Activated CD4-positive, alpha-beta memory T cell treated with anti-CD3 and anti-CD28 coated beads, Interleukin-2, amount 10 ng/mL, durations not matched to agents 7 days and 5 days (primary cell): ENCODE measurements at places on chromosomes 12 and 14. TPM values are rescaled to one million over a fixed set of nuclear protein-coding genes. Genes with fewer than 3 reads are reported as not detected.

GRIN2B gene
- not detected for total RNA-seq

ZCCHC8 gene
- 46.6 TPM for total RNA-seq

DGLUCY gene
- 115 TPM for total RNA-seq

LRP1-AS gene
- not detected for total RNA-seq

- no peak for DNase-seq
- H3K4me1 ChIP-seq: peaks cover 16% of the 10 kb centered on the region
- H3K27me3 ChIP-seq: peaks cover 50% of the 10 kb centered on the region
- no peak overlapping the region for H3K27ac ChIP-seq
- H3K4me3 ChIP-seq: no peak overlapping the region
Observed at GRCh38 chr14:74567646-74568379, 44.2 kb downstream of the LTBP2 start.

GRCh38 chr12:55385891-55386290, 14.4 kb upstream of the OR6C65 start:
- no peak for DNase-seq
- H3K4me3 ChIP-seq: no peak overlapping the region
- no peak overlapping the region for H3K27ac ChIP-seq

DNA sequence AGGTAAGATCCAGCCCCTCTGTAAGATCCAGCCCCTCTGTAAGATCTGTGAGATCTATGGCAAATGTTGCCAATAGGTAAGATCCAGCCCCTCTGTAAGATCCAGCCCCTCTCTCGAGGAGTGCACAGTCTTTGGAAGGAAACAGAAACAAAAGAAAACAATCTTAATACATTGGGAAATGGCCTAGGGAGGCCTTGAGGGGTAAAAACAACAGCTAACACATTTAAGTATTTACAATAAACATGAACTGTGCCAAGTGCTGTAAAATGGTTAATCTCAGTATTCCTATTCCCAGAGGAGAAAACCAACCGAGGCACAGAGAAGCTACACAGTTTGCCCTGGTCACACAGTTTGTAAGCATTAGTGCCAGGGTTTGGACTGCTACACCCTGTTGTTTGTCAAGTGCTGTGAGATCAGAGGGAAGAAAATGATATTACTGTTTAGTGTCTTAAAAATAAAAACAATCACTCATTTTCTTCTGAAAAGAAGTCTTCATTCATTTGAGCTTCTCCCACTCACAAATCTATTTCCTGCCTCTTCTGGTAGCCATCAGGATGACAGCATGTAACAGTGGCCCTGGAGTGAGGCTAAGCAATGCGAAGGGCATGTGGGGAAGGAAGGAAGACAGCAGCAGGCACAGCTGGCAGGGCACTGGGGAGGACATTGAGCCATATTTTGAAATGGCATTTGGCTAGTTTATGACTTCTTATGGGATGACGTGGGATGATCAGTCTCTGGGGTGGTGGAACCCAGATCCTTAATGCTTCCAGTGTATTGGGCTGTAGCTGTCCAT, 118.7 kb upstream of the PTPRQ start:
- no peaks in the 10 kb centered on the region for H3K4me1 ChIP-seq
- H3K27me3 ChIP-seq: no peaks in the 10 kb centered on the region
- H3K4me3 ChIP-seq: no peak overlapping the region

- no peaks in the 10 kb centered on the region for H3K36me3 ChIP-seq
- H3K4me1 ChIP-seq: no peaks in the 10 kb centered on the region
- H3K4me3 ChIP-seq: no peak overlapping the region
- no peak for DNase-seq
Observed at GRCh38 chr12:47591795-47592194, 114.0 kb downstream of the RPAP3 start.

DNA sequence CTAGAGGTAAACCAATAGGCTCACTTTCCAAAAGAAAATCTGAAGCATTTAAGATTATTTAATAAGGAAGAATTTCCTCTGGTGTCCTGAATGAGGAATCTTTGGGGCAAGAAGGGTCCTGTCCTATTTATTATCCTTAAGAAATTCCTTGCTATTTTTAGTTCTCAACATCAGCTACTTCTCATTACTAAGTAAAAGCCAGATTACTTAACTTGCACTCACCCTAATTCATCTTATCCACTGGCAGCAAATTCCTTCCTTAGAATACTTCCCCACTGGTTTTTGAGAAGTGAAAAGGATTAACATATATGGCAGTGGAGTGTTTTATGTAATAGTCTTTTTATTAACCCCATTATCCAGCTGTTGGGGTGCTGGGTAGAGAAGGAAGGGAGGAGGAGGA, 767.7 kb downstream of the DIO2 start:
- no peak overlapping the region for H3K27ac ChIP-seq
- H3K27me3 ChIP-seq: no peaks in the 10 kb centered on the region
- H3K36me3 ChIP-seq: no peaks in the 10 kb centered on the region
- no peak overlapping the region for H3K4me3 ChIP-seq
- DNase-seq: no peak

DNA sequence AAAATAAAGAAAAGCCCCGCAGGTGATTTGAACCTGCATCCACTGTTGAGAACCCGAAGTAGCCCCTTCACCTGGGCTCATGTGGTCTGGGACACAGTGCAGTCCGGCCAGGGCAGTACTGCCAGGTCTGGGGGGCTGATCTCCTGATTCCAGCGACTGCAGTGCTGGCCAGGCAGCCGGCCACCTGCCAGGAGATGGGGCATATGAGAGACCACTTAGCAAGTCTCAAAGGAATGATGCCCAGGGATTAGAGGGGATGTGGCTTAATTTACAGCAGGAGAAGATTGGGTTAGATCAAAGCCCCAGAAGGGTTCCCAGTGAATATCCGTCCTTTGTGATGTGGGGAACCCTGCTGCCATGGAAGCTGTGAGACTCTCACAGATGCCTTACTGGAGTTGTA, 113.3 kb downstream of the PRMT8 start:
- peaks cover 3% of the 10 kb centered on the region for H3K36me3 ChIP-seq
- DNase-seq: no peak
- H3K27me3 ChIP-seq: peaks cover 4% of the 10 kb centered on the region
- no peak overlapping the region for H3K27ac ChIP-seq

DNA sequence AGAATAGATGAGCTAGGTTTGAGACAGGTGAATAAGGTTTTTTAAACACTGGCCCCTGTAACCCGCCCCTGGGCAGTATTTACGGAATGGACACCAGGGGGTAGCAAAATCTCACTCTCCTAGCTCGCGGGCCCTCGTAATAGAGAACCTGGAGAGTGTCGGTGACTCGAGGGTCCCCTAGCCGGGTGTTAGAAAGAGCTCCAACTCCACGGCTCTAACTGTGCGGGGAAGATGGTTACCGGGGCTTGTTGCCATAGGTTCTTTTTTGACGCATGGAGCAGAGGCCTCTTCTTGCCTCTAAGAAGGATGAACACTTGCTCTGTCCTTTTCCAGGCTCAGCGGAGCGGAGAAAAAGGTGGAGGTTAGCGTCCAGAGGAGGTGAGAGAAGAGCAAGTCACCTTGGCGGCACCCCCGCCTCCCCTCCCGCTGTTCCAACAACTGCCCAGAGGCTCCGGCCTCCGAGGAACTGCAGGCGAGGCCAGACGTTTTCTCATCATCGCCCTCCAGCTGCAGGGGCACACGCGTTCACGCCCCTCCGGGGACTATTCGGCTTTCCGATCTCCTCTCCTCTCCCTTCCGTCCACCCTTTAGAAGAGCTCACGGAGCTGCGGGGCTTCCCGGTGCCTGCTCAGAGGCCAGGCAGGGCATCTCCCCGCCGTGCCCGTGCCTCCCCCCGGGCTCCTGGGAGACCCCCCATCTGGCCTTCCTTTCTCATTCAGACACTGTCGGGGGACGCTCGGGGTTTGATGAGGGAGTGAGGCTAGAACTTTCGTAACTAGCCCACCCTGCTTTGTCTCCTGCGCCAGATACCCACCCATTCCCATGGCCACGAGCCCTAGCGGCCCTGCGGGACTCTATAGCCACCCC, 1.4 kb upstream of the ARHGEF40 start:
- H3K27me3 ChIP-seq: peaks cover 80% of the 10 kb centered on the region
- peaks cover 39% of the 10 kb centered on the region for H3K4me1 ChIP-seq
- H3K36me3 ChIP-seq: peaks cover 2% of the 10 kb centered on the region
- H3K4me3 ChIP-seq: peak overlapping the region; percentile 10
- DNase-seq: peak; percentile 45
- H3K27ac ChIP-seq: no peak overlapping the region

DNA sequence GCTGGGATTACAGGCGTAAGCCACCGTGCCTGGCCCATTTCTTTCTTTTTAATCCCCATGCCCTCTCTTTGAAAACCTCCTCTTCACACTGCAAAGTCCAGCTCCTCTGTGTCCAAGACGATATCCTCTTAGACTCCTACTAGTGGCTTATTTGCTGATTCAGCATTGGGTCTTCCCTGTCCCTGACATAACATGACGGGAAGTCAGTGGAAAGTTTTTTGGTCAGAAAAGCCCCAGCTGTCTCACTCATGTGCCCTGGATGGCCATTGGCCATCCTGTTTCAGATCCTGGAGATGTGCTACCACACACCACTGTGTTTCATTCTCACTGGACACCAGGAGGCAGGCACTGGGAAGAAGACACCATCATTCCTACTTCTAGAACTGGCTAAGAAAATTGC, 102.6 kb upstream of the MED13L start:
- no peak overlapping the region for H3K4me3 ChIP-seq
- H3K27me3 ChIP-seq: peaks cover 8% of the 10 kb centered on the region
- H3K4me1 ChIP-seq: peaks cover 7% of the 10 kb centered on the region
- no peaks in the 10 kb centered on the region for H3K36me3 ChIP-seq

DNA sequence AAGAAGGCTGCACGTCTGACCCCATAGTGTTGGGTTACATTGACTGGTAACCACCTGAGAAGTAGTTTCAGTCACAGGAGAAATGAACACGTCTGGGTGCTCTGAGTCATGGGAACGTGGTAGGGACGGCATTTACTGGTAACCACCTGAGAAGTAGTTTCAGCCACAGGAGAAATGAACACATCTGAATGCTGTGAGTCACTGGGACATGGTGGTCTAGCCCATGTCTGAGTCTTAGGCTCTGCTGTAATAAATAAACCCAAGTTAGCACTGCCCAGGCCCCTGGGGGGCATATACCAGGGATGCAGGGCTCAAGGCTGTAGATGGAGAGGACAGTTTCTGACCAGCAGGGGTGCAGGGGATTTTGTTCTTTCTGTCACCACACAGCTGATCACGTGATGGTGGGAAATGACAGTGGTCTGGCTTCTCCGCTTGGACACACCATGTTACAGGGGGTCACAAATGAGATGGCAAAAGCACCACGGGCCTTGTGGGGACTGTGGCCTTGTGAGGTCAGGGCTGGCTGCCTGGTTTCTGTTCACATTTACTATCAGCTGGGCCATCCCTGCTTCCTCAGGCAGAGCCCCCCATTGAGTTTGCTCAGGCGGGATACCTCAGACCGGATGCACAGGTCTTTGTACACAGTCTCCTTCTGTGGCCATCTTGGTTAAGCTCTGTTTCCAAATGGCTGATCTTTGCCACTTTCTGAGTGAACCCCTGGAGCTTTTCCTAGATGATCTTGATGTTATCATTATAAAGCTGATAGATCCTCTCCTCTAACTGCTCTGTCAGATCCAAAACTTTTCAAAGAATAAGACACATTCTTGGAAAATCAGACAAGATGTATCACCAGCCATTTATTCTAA, 9.8 kb upstream of the C12orf42 start:
- DNase-seq: peak; percentile 62
- no peaks in the 10 kb centered on the region for H3K36me3 ChIP-seq
- H3K27me3 ChIP-seq: peaks cover 9% of the 10 kb centered on the region
- H3K27ac ChIP-seq: peak overlapping the region; percentile 18

DNA sequence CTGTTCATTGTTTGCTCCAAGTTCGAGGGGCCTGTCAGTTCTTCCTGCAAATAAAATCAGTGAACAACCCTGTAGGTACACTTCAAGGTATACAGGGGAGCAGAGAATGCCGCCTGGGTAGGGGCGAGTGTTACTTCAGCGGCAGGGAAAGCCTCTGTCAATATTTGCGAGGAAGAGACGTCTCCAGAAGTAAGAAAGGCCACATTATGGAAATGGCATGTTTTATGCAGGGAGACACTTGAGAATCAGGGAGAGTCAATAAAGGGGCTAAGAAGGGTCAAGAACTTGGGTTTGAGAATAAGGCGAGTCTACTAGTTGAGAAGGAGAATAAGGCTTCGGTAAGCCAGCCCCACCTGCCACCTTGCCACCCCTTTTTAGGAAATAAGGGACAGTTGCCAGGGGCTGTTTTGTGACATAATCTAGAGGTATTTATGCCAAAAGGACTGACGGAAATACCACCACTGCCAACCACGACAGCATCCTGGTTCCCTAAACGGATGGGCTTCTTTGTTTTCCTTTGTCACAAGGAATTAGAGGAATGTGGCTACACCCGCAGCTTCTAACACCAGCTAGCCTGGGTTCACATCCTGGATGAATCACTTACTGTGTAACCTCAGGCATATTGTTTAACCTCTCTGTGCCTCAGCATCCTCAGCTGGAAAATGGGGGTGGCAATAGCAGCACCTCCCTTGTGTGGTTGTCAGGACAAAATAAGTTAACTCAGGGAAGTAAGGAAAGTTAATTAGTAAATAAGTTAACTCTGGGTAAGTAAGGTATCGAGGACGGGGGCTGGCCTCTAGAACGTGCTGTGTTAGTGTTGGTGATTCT, 67.7 kb downstream of the EID3 start:
- no peaks in the 10 kb centered on the region for H3K27me3 ChIP-seq
- no peak overlapping the region for H3K27ac ChIP-seq
- H3K4me3 ChIP-seq: no peak overlapping the region
- H3K4me1 ChIP-seq: peaks cover 17% of the 10 kb centered on the region

DNA sequence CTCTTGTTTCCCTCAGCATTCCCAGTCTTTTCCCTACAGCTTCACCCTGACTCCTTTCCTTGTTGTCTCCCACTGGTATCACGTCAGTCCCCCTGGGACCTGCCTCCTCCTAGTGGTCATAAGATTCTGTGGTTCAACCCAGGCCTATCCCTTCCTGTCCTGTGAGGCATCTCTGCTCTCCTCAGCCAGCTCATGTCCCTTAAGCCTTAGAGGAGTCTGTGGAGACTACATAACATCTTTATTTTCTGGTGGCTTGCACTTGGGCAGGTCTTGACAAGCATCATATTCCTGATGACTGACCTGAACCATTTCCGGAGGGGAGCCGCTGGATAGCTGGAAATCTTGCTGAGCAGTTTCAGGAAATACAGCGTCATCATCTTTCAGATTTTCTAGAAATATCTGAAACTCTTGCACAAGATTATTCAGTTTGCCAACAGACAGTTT, 688 bp downstream of the C12orf71 start:
- no peak overlapping the region for H3K4me3 ChIP-seq
- H3K36me3 ChIP-seq: peaks cover 3% of the 10 kb centered on the region
- no peaks in the 10 kb centered on the region for H3K27me3 ChIP-seq

DNA sequence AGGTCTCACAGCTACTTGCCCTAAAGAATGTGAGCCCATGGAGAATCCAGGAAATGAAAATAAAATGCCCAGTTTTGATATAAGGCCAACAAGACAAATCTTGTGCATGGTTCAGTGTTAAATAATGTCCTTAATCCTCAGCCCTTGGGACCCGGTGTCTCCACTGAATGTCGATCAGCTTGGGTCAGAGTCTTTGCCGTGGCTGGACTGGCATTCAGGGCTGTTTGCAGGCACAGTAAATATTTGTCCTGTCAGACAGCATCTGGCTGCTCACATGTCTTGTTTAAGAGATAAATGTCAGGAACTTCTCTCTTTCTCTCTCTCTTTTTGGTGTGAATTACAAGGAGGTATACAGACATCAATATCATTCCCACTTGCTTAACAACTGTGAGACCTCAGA, 452.5 kb downstream of the FUT8 start:
- no peak for DNase-seq
- H3K27me3 ChIP-seq: no peaks in the 10 kb centered on the region
- peak overlapping the region; percentile 74 for H3K27ac ChIP-seq
- no peak overlapping the region for H3K4me3 ChIP-seq
- H3K36me3 ChIP-seq: peaks cover 22% of the 10 kb centered on the region
